ENCODE measurements at places on chromosomes 4 and X. TPM values are rescaled to one million over a fixed set of nuclear protein-coding genes. Genes with fewer than 3 reads are reported as not detected.

DNA sequence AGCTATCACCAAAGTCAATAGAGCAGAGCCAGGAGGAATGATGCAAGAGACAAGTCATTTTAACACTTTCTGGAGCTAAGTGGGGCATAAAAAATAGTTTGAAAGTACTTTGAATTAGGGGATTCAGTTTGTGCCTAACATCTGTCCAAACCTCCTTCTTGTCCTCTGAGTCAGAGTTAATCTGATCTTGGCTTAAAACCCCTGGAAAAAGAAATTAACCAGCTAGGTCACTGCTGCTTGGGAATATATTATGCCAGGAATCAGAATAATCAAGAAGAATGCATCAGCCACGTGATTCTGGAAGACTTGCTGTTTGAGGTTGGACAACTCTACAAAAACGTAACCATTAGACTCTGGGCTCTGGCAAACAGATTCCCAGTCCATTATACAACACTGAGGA, 45.3 kb upstream of the EDA2R start:
- no peak for DNase-seq

DNA sequence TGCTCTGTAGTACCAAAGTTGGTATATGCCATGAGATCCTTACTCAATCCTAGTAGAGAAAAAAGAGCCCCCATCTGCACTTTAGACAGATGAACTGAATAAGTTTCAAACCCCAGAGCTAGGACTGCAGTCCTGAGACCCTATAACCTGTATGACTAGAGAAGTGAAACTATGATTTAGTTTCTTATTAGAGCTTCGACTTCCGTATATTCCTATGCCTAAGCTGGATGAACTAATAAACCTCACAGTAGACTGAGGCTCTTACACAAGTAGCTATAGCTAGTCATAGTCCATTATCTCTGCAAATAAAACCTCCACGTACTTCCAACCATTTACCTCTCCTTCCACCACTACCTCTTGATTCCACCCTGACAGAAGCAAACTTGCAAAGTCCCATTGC, 6.3 kb upstream of the OTUD4 start:
- no peak for DNase-seq

DNA sequence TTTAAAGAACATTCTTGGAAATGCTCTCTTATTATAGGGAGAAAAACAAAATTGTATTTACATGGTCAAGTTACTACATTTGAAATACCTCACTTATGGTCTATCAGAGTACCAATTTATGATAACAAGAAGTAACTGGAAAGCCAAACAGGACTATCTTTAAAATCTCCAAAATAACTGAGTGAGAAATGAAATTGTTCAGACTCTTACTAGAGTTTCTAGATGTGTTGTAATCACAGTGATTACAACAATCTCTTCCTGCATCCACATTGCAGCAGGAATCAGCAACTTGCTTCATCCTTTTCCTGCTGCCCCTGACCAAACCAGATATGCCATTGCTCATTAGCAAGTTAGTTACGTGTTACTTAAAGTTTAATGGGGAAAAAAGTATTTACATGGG, 245.2 kb upstream of the SMIM31 start:
- no peak for DNase-seq

GRCh38 chr4:183674153-183674552, 15.1 kb downstream of the TRAPPC11 start:
- no peak for DNase-seq

GRCh38 chr4:51843309-51844152, 578 bp downstream of the DCUN1D4 start:
- peak; percentile 56 for DNase-seq

- DNase-seq, result no peak
These were observed 434.9 kb upstream of the GALNTL6 start for GRCh38 chr4:171378323-171378722.

VCX3B gene
- total RNA-seq, result not detected

DNA sequence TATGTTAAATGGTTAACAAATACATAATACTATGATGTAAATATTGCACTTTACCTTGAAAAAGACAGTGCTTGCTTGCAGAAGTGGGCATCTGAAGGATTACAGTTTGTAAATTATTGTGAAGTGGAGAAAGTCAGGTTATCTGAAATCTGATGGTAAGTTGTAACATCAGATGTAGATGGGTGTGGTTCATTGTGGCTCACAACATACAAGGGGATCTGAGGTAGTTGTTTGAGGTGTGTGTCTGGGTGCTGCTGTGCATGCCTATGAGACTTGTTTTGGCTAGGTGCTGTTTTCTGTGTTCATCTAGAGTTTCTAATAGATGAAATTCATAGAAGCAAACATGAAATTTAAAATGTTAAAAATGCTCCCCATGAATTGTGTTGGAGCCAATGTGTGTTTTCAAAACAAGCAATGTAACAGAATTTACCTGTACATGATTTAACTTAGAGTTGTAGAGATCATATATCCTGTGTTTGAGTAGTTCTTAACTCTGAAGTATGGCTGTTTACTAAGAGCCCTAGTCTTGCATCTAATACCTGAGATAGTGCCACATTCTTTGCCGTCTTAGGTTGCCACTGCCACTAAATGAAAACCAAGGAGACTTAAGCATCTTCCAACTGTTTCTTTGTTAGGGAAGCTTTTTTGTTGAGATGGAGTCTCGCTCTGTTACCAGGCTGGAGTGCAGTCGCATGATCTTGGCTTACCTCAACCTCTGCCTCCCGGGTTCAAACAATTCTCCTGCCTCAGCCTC, 11.9 kb upstream of the NDUFC1 start:
- no peak for DNase-seq

GRCh38 chr4:185020293-185020808, 2.1 kb downstream of the HELT start:
- DNase-seq, result no peak

- peak; percentile 9 for DNase-seq
These were observed 5.7 kb upstream of the PPEF1 start for GRCh38 chrX:18701621-18702361.

DNA sequence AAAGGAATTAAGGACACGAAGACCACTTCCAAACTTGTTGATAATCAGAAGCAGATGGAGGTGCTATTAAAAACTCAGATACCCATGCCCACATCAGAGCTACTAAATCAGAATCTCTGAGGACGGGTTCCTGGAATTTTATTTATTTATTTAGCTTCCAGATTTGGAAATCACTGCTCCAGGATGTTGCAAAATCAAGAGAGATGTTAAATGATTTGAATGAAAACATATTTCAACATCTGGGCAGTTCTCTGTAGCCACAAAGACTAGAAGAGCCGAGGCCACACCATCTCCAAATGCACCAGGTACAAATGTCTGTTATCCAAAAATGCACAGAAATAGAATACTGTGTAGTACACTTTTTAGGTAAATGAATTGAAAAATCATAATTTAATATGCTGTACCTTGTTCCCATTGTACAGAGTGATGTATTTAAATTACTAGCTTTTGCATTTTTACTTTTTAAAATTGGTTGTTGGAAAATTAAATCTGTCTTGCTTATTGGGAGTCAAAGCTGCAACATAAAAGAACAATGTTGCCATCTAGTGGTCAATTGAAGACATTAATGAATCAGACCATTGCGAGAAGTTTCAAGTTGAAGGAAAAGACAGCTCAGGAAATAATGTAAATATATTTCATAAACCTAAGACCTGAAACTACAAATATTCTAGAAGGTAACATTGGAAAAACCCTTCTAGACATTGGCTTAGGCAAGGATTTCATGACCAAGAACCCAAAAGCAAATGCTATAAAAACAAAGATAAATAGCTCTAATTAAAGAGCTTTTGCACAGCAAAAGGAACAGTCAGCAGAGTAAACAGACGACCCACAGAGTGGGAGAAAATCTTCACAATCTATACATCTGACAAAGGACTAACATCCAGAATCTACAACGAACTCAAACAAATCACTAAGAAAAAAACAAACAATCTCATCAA, 151.3 kb upstream of the TTC29 start:
- DNase-seq, result peak; percentile 69

RXFP1 gene
- not detected for total RNA-seq

TREX2 gene
- 0.36 TPM for total RNA-seq

MBNL3 gene
- total RNA-seq, result 1.1 TPM

- DNase-seq, result peak; percentile 11
These were observed 104.9 kb upstream of the SOD3 start for GRCh38 chr4:24690436-24690835.

DNA sequence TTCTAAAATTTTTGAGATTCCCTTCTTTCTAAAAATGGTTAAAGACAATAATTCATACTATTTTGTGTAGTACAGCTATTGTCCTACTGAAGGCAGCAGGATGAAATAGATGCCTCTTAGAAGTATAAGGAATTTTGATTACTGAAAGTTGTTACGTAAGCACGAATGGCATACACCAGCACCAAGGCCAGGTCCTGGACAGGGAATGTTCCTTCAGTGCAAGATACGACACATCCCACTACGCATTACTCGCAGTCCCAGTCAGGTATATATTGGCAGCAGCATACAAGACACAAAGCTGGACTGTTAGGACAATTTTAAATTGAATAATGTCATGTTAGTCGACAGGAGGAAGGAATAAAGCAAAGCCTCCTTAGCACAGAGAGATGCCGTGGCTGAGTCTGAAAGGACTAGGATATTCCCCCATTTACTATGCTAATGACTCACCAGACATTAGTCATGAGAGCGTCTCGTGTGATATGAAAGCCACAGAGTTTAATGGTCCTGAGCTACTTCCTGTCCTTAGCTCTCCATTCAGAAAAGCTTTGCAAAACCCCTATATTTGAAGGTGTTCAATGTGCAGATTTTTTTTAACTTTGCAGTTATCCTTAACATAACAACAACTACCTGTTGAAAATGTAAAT, 504.3 kb downstream of the FAM133A start:
- no peak for DNase-seq

DNA sequence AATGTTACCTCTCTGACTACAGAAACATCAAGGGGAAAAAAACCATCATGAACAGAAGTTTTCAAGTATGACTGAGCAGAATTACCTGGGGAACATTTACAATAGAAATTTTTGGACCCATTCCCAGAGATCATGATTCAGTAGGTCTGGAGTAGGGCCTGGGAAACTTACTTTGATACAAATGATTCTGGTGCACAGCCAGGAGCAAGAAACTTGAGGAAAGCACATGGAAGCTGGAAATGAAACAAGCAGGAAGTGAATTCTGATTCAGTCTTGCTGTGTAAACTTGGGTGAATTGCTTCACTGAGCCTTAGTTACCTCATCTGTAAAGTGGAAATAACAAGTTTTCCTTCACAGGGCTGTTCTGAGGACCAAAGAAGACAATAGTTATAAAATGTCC, 192.5 kb upstream of the TAPT1 start:
- DNase-seq, result peak; percentile 62

DNA sequence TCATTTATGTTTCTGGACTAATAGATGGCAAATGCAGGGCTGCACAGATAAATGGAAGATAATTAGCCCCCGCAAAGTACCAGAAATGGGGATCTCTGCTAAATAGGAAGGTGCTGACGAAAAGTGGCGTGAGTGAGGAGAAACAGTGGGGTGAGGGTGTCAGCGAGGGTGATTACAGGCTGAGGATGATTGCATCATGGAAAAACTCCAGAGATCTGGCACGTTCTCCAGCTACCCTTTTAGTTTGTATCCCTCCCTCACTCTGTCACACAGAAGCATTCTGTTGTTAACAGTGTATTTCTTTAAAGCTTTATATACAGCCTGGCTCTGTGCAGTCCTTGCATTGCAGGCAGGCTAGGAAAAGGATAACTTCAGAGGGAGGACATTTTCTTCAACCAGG, 309.6 kb upstream of the DDX53 start:
- peak; percentile 44 for DNase-seq

- no peak for DNase-seq
These were observed 54.3 kb downstream of the FAT4 start for GRCh38 chr4:125369098-125369497.

DNA sequence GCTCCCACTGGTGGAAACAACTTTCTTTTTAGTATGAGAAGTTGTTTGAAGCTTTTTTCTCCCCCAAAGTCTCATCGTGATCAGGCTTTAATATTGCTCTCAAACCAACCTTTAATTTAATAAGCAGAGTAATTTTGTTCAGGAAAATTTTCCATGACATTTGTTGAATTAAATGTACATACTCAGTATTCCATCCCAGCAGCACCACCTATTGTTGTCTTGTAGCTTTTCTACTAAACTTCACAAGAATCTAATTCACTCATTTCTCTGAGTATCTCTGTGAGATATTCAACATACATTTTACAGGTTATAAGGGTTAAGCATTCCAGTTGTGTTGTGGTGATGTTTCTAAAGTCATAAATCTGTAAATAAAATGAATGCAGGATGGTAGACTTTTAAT, 218.3 kb upstream of the HAND2 start:
- DNase-seq, result peak; percentile 4

- peak; percentile 29 for DNase-seq
These were observed 191.6 kb downstream of the ANAPC10 start for GRCh38 chr4:144906181-144906925.

GLRA2 gene
- total RNA-seq, result not detected

Data from IMR-90 (cell line).